GM04504 (cell line): ENCODE measurements at places on chromosomes 3 and 15.
A peak's percentile ranks its signal among the peaks of the same experiment; 100 is the strongest.

GRCh38 chr3:33578325-33579177 is 138.3 kb upstream of the UBP1 start:
- DNase-seq: peak; percentile 20

- DNase-seq: no peak
Observed at GRCh38 chr3:25046911-25047771, 380.9 kb upstream of the RARB start.

- no peak for DNase-seq
Observed at GRCh38 chr15:61081027-61081322, 148.1 kb downstream of the RORA start.

DNA sequence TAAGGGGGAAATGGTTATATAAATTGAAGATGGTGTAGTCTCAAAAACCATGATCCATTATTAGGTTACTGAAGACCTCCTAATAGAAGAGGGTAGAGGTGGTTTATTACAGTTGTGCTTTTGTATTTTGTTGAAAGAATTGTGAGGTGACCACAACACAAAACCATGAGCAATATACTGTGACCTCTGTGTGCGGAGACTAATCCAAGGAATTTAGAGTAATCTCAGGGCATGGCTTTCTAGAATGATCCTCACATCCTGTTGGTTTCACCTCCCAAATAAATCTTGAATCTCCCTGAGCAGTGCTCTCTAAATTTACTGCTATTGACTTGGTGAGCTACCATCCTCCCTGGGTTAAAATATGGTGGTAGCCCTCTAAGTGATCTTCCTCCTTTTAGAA is 52.3 kb downstream of the PTPRG start:
- no peak for DNase-seq

- DNase-seq: no peak
Observed at GRCh38 chr15:72995849-72996248, 56.4 kb upstream of the NEO1 start.

- DNase-seq: no peak
Observed at GRCh38 chr15:93070551-93071296, 18.3 kb downstream of the RGMA start.

GRCh38 chr15:43901495-43901894 is 74.7 kb downstream of the WDR76 start:
- DNase-seq: no peak

DNA sequence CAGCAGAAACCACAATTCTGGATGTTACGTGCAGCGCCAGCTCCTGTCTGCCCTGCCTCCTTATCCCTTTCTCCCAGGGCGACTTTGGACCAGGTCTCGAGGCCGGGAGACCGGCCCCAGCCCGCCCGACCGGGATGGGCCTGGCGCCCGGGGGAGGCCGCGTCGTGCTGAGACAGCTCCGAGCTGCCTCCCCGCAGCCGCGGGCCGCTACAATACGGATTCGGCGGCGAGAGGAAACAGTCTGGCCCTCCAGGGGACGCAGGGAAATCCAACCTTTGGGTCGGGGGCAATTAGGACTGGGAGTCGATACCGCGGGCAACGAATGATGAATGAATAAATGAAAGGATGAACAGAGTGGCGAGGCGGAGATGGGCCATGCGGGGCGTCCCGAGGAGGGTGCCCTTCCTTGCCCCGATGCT is 537 bp downstream of the GRAMD2A start:
- no peak for DNase-seq

DNA sequence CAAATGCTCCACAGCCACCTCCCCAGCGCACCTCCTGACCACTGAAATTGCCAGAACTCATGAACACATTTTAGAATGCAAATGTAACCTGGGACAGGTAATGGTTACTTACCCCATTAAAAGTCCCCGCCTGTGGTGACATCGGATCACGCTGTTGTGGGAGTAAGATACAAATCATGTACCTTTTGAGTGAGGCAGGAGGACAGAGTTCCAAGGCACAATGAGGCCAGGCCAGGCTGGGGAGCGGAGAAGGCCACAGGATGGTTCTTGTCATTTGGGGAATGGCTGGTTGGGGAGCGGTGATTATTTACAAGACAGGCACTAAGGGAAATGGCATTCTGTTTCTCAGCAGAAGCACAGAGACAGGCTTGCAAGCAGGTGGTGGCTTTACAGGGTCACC is 490.0 kb downstream of the EDEM1 start:
- DNase-seq: no peak

DNA sequence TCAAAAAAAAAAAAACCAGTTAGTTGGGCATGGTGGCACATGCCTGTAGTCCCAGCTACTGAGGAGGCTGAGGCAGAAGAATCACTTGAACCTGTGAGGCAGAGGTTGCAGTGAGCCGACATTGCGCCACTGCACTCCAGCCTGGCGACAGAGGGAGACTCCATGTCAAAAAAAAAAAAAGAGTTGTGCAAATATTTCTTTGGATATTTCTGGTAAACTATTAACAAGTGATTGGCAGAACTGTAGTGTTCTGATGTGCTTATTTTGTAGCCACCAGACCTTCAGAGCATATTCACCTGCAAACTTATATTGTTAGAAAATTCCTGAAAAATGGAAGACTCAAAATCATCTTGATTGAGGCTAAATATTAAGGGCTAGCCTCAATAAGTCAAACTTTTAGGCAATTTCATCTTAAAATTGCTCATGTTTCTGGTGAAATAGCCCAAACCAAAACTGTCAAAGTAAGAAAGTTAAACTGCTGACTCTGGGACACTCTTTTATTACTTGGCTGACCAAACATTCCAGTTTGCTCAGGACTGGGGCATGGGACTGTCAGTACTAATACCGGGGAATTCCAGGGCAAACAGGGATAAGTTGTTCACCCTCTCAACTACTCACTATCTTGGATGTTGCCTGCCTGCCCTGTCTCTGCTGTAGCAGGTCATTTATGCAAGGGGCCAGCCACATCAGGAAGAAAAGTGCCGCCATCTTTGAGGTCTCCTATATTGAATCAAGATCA is 37.0 kb downstream of the ABHD2 start:
- no peak for DNase-seq

- no peak for DNase-seq
Observed at GRCh38 chr3:169405076-169405475, 258.4 kb downstream of the MECOM start.

- DNase-seq: no peak
Observed at GRCh38 chr15:91289324-91289723, 189.3 kb downstream of the SV2B start.
